Jurkat, Clone E6-1 (cell line): ENCODE measurements at places on chromosomes 5 and 9.

- no peak for DNase-seq
These were observed 44.4 kb upstream of the GRIA1 start for GRCh38 chr5:153445875-153446579.

DNA sequence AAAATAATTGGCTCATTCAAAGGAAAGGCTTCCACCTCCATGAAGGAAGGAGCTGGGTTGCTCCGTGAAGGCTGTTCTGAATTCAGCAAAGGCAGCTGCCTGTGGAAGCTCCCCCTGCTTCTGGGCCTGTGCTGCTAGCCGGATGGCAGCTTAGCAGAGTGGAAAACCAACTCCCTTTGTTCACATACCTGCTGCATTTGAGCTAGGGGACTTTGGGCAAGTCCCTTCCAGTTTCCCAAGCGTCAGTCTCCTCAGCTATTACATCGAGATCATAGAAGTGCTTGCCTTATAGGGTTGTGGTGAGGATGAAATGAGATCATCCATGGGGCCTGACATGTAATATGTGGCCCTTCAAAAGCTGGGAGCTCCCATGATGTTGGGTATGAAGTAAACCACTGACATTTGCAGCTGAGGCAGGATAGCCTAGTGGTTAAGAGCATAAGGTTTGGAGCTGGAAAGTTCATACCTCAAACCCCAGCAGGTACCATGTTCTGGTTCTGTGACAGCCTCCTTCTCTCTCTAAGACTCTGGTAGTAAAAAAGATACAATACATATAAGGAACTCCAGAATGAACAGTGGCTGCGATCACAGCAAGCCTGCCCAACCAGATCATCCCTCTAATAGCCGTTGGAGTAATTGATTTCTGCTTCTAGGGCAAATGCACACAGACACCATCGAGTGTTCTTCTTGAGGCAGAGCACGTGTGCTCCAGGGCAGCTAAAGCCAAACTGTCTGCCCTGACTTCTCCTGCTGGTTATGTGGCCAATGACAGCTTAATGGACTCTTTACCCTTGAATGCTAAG lies 11.0 kb upstream of the DENND1A start:
- no peak for DNase-seq

- DNase-seq = no peak
These were observed 354.8 kb downstream of the TMEM232 start for GRCh38 chr5:110371725-110372041.

DNA sequence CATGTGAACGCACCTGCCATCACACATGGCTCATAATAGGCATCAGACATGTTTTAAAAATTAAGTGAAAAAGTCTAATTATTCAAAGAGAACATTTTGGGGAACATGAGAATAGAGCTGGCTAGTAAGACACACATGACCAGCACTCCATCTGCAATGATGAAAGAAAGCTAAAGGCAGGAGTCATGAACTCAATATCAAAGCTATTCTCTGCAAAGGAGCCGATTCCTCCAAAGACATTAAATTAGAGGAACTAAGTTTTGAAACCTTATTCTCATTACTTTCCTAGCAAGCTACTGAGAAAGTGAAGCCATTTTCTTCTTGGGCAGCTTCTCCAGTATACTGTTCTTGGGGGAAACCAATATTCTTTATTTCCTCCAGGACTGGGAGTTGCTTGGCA lies 172.0 kb downstream of the CRB2 start:
- DNase-seq = no peak

DNA sequence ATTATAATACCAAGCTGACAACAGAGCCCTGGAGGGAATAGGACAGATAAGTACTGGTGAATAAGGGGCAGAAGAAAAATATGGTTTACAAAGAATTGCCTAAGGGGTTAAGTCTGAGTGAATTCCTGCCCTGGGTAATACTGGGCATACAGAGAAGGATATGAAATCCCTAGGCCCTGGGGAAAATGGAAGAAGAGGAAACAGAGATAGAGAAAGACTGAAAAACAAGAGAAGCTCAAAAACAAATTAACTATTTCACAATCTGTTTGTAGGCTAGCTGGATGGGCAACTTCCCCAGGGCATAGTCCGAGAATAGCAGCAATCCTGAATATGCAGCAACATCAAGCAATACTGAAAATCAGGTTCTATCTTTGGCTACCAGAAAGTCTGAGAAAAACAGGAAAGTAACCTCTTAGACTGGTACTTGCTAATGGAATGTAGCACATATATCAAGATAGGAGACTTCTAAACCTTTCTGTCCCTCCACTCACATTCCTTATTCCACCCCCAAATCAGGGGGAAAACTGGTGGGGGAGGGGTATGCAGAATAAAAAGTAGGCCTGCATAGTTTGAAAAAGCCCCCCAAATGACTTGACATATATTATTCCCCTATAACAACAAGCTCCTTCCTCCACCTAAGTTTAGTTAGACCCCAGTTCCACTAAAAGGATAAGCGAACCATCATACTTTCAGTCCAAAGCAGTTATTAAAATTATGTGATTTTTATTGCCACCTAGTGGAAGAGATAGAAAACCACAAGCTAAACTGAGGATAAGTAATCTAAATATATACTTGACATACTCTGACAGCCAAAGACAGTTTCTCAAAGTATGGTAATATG lies 20.6 kb downstream of the SLC38A9 start:
- peak; percentile 57 for DNase-seq

GRCh38 chr9:126379661-126380360 lies 53.2 kb downstream of the MVB12B start:
- no peak for DNase-seq

DNA sequence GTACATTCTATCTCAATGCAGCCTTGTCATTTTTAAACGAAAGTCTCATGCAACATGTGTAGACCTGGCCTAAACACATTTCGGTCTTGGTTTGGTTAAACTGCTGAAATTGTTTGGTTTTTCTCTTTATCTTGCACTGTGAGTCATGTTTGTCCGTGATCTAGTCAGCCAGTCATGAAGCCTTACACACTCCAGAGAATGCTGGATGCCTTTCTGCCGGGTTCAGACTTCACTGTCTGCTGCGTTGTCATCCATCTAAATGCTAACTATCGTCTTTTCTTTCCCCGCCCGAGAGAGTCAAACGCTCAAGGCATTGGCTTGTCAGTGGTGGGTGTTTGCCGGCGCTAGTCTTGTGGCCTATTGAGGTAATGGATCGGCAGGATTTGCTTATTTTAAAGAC lies 1194.6 kb upstream of the WWC1 start:
- DNase-seq = no peak

- no peak for DNase-seq
These were observed 51.2 kb upstream of the FSTL4 start for GRCh38 chr5:133663397-133664054.
